Cardiac muscle cell (in vitro differentiated cells and primary cell): ENCODE measurements at places on chromosomes 4 and X.

- no peak for DNase-seq
Measured at GRCh38 chr4:145861336-145862318, 77.0 kb downstream of the ZNF827 start.

DNA sequence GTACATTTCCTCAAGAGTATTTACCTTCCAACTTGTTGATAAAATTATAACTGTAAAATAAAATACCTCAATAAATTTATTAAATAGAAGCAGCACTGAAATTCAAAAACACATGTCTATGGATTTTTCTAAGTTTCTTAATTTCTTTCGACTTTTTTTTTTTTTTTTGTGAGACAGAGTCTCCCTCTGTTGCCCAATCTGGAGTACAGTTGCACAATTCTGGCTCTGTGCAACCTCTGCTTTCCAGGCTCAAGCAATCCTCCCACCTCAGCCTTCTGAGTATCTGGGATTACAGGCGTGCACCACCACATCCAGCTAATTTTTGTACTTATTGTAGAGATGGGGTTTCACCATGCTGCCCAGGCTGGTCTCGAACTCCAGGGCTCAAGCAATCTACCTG lies 79.8 kb downstream of the IQCM start:
- peak; percentile 57 for DNase-seq

DNA sequence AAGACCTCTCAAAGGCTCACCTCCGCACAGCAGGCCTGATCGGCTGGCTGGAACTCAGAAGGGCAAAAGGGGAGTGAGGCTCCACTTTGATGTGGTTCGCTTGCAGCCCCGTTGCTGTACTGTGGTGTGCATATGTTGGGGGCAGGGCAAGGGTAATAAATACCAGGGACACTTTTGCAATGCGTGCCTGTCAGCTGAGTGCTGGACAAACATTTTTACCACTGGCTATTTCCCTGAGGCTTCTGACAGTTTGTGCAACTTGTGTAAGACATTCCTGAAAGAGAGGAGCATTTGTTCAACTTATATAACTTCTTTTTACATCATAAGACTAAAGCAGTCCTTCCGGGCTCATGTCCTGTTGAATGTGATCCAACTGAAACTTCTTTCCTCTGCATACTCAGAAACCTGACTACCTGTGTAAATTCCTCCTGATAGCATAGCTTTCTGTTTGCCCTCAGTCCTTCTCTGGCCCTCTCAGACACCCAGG lies 82.3 kb downstream of the SPRY1 start:
- DNase-seq = peak; percentile 60

DNA sequence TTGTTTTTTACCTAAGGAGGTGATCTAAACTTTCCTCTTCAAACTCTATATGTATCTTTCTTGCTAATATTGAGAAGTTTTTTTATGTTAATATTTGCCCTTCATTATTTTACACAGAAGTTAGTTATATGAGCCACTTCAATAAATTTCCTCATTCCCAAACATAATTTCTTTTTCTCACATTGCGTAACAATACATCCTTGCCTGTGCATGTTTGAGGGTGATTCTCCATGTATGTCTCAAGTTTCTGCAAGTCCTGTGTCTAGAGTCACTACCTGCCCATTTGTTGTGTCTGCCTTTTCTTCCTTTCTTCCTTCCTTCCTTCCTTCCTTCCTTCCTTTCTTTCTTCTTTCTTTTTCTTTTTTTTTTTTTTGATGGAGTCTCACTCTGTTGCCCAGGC lies 2057.9 kb downstream of the PCDH7 start:
- DNase-seq = no peak

DNA sequence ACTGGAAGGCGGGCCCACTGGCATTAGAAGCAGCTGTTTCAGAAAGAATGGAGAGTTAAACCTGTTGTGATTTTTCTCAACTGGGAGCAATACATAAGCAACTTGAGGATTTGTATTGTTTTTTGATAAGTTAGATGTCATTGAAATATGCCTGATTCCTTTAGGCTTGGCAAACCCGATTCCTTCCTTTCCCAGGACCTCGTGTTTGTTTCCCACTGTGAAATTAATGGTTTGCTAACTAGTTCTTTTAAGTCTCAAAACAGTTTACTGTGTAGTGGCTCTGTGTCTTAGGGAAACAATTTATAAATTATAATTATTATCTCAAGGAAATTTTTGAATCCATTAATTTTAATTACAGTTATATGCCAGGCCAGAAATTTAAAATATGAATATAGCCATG lies 218.0 kb downstream of the DCTD start:
- no peak for DNase-seq

DNA sequence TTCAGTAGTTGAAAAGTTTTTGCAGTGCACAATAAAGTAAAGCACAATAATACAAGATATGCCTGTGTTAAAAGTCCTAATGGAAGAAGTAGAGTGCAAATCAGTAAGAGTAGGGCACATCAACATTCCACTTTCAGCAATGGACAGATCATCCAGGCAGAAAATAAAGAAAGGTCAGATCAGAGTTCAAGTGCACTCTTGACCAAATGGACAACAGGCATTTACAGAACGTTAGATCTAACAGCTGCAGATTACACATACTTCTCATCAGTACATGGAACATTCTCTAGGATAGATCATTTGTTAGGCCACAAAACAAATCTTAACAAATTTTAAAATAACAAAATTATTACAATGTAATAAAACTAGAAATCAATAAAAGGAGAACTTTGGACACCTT lies 1373.5 kb upstream of the PABPC4L start:
- peak; percentile 51 for DNase-seq
